ENCODE measurements at places on chromosomes 7 and 10. TPM values are rescaled to one million over a fixed set of nuclear protein-coding genes. Genes with fewer than 3 reads are reported as not detected.

GRCh38 chr10:12981570-12981969 is 19.9 kb downstream of the CCDC3 start:
- DNase-seq: no peak

DNA sequence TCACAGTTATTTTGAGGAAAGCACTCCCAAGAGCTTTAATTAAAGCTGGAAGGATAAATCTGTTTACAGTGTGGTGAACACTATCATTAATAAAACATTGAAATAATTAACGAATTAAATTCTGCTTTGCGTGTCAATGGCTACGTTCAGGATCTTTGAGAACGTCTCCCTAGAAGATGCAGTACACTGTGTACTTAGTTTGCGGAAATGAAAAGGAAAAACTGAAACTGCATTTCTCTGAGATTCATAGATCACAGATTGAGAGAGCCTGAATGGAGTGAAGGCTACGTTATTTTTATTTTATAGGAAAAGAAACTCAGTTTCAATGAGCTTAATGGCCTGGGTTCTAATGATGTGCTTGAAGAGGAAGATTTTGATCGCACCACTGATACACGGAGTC is 85.3 kb downstream of the NRP1 start:
- no peak for DNase-seq

DNA sequence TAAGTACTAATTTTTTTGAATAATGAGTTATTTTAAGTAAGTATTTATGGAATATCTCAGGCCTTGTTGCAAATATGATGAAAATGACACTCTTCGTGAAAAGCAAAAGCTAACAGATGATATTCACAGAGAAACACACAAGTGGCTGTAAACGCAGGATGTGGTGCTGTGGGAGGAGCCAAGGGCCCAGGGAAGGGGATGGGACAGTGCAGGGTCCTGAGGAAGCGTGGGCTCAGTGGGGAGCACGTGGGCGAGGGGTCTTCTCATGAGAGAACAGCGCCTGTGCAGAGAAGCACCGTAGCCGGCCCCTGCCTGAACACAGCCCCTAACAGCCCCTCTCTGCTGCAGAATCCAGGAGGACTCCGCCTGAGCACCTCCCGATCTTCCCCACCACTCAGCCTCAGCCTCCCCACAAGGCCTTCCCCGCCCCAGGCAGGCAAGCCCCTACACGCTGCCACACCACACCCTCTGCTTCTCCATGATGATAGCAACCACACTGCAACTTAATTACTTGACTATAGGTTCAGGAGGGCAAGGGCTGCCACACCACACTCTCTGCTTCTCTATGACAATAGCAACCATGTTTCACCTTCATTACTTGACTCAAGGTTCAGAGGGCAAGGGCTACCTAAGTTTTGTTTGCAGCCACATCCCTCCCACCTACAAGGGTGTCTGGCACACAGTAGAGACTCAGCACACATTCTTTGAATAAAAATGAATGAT is 152.6 kb upstream of the RNF32 start:
- no peak for DNase-seq

- no peak for DNase-seq
These were observed 153.1 kb downstream of the ZNF365 start for GRCh38 chr10:62527019-62527827.

- no peak for DNase-seq
These were observed 1.0 kb downstream of the INMT start for GRCh38 chr7:30752979-30753378.

VPS50 gene
- 18.8 TPM for total RNA-seq

C7orf25 gene
- total RNA-seq: 3.9 TPM

RGR gene
- not detected for total RNA-seq

UTF1 gene
- total RNA-seq: not detected

All from activated naive CD4-positive, alpha-beta T cell treated with anti-CD3 and anti-CD28 coated beads, Interleukin-2, amount 50 U/mL, for 72 hours (primary cell).